CD8-positive, alpha-beta T cell (primary cell): ENCODE measurements at places on chromosomes 1 and 21. TPM values are rescaled to one million over a fixed set of nuclear protein-coding genes. Genes with fewer than 3 reads are reported as not detected.

The MYOG gene
- not detected for total RNA-seq

The C1orf35 gene
- total RNA-seq: 30.2 TPM

The ZMYND12 gene
- total RNA-seq: 0.56 TPM

The THBS3 gene
- total RNA-seq: 18.8 TPM

The CHI3L1 gene
- not detected for total RNA-seq

The HUNK gene
- not detected for total RNA-seq

The MEGF6 gene
- total RNA-seq: 33.9 TPM

The YRDC gene
- 31.6 TPM for total RNA-seq

The CD1B gene
- total RNA-seq: not detected

The KRTAP10-9 gene
- total RNA-seq: not detected

The NOS1AP gene
- total RNA-seq: not detected
